ENCODE measurements at places on chromosomes 4 and X. TPM values are rescaled to one million over a fixed set of nuclear protein-coding genes. Genes with fewer than 3 reads are reported as not detected.

DNA sequence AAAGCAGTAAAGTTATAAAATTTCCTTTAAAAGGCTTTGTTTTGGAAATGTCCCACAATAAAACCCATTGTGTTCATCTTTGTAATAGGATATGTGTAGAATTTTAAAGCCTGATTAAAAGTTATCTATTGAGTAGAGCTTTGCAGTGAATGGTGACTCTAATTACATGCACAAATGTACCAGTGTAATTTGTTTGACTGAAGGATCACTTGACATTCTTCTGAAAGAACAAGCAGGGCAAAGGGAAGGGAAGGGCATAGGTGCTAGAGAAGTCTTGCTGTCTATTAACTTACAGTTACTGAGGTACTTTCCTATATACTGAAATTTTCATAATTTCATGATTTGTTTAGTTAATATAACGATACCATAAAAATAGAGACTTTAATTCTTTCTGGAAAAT is 70.8 kb downstream of the STIM2 start:
- DNase-seq = no peak

- DNase-seq = peak; percentile 84
Observed at GRCh38 chr4:38663801-38664705, at the start of gene KLF3. Gene KLF3 (plus strand): TSS chr4:38664199. CDS start chr4:38680626, 16,427 bp downstream.

- no peak for DNase-seq
Observed at GRCh38 chrX:130267956-130268448, 697 bp downstream of the ZNF280C start.

DNA sequence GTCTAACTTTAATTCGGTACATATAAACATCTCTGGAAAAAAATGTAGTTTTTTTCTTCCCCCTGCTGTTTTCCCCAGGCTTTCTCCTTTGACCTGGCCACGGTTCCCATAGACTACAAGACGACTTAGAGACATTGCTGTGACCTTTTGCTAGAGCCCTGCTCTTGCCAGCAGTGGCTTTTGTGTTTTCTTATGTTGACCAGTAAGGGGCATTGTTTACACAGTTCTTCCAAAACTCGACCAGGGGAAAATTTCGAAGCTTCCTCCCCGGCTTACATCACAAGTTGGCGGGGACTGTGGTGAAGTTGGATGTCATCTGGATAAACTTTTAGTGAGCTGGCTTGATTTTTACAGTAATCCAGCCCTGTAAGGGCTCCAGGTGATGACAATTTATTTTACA is 9.3 kb downstream of the CCDC160 start:
- DNase-seq = no peak

DNA sequence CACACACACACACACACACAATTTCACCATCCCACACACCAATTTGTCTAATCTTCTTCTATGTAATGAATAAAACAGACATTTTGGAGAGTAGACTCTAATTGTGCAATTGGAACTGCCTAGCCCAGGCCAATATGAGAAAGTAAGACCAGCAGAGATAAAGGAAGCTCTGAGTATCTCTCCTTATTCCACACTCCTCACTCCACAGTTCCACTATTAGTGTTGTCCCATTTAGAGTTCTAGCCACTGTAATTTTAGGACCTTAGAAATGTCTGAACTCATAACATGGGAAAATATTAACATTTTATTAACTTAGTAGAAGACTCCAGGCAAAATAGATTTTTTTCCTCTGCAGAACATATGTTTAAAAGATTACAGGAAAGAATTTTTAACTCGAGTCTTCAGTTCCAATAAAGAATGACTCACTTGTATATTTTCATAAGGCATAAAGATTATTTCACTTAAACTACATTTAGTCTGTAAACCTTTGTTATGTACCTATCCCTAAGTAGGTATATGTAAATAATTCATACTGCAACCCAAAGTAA is 297.6 kb upstream of the INTU start:
- DNase-seq = no peak

- DNase-seq = no peak
Observed at GRCh38 chr4:25076625-25077398, 46.1 kb upstream of the LGI2 start.

DNA sequence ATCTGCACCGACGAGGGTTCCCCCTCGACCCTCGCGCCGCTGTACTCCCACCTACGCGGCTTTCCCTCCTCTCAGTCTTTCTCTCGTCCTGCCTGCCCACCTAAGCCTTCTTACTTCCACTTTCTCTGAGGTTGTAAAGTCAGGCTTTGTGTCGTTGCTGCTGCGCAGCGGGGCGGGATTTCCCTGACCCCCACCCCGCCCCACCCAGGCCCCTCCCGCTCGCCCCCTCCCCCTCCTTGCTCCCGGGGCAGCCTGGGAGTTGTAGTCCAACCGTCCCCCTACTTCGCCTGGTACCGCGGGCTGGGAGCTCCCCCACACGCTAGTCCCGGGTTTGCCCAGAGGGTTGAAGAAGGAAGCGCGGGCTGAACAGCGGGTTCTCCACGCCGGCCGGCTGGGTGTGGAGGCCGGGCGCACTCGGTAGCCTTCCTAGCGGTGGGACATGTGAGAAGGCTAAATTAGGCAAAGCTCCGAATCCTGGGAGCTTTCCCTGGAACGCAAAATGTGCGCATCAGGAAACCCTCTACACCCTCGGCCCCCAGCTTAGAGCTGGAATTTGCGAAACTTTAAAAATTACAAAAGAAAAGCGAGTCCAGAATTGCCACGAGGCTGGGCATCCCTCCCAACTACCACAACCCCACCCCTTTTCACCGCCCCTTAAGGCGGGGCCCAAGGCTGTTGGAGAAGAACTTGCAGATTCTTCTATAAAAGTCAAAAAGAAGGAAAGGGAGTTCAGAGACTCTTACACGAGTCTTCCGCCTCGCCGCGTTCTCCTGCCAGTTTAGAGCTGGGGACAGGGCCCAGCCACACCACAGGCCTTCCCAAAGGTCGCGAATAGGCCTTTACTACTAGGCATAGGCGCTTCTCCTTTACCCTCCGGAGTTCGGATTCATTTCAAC is at the start of gene ATP11C:
Gene ATP11C (minus strand): TSS at position 153 of the 896 bp plus-strand sequence. CDS start 1,011 bp downstream, outside the sequence.
- peak; percentile 90 for DNase-seq

DNA sequence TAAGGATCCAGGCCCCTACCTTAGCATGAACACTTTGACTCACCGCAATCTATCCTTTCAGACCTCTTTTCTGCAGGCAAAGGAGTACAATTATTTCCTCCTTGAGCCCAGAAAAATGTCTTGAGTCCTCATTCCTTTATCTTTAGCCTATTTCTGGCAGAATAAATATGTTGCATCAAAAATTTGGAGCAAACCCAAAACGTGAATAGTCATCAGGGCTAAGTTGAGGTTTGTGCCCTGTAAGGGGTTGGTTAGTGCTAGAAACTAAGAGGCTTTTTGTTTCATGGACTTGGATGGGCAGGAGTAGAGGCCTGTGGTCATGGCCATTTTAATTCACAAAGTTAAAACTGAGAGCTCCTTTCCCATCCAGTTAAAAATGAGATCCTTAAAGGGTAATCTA is 460.3 kb downstream of the GBA3 start:
- DNase-seq = no peak

DNA sequence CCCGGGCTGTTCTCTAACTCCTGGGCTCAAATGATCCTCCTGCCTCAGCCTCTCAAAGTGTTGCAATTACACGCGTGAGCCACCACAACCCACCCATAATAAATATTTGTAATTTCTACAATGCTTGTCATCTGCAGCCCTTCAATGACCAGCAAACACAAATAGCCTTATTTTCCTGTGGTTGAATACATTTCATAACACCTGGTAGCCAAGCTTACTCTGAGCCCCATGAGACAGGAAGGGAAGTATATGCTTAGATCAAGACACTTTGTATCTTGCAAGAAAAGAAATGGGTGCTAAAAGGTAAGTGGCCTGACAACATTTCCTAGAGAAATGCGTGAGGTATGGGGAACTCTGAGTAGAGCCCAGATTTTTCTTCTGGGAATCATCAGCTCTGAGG is 56.9 kb upstream of the PDGFRA start:
- DNase-seq = no peak

GRCh38 chrX:49761481-49761880 is 65.7 kb upstream of the PAGE1 start:
- DNase-seq = peak; percentile 4

DNA sequence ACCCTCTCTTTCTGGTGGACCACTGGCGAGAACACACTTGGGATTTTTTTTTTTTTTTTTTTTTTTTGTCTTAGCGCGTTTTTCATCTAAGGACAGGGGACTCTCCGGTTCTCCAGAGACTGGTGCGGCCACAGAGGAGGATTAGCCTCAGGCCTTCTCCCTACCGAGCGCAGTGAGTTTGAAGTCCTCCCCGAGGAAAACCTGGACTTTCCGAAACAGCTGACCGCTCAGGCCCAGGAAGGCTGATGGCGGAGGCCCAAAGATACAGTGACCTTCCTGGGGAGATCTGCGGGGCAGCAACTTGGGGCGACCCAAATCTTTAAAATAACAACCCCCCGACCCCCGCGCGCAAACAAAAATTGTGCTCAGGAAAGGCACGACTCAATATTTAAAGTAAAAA is 9.2 kb downstream of the NKX3-2 start:
- DNase-seq = no peak

DNA sequence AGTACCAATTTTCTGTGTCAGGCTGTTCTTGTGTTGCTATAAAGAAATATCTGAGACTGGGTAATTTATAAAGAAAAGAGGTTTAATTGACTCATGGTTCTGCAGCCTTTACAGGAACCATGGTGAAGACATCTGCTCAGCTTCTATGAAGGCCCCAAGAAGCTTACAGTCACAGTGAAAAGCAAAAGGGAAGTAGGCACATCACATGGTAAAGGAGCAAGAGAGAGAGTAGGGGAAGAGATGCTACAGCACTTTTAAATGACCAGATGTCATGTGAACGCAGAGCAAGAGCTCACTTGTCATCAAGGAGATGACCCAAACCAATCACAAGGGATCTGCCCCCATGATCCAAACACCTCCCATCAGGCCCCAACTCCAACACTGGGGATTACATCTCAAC is 174.3 kb downstream of the ATP10D start:
- no peak for DNase-seq

- DNase-seq = no peak
Observed at GRCh38 chr4:76606645-76607265, 171.7 kb downstream of the SHROOM3 start.

DNA sequence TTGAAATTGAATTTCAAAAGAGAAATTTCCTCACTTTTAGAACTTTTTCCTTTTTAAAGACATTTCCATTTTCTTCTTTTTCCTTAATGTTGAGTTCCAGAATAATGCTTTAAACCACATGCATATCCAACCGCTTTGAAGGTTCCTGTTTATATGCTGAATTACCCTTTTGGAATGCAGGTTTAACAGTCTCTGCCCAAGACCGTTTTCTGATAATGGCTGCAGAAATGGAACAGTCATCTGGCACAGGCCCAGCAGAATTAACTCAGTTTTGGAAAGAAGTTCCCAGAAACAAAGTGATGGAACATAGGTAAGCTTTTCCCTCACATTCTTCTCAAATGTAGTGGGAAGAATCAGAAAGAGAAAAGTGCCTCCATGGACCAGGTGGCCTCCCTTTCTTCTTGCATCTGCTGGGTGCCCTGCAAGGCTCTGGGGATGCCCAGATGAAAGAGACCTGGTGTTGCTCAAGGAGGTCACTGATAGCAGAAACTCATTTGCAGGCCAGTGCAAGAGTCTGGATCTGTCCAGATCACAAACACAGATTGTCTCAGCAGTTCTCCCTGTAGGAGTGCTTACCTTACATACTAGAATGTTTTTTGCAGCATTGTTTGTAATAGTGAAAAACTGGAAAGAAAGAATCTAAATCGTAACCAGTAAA is 42.9 kb downstream of the MOSPD2 start:
- DNase-seq = no peak

DNA sequence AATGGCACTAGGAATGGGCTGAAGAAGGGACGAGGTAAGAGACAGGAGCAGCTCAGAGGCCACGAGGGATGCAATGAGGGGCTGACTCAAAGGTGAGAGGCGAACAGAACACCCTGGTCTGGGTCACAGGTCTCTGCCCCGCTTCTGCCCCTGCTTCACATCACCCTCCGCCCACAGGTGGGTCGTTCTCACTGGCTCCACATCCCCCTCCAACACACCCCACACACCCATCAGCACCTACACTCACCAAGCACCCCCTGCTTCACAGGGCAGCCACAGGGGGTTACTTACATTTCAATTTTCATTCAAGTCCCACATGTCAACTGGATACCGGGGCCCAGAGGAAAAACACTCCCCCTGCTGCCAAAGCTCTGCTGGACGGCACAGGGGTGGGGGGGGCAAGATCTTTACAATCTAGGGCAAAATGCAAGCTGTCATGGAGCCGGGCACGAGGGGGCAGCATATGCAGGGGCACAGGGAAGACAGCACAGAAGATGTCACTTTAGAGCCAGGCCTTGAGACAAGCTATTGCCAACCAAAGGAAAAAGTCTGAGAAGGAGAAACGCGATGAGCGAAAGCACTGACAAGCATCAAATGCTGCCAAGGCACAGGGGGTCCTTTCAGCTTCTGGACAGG is 94.0 kb downstream of the AFAP1 start:
- DNase-seq = peak; percentile 51

- DNase-seq = no peak
Observed at GRCh38 chr4:7829652-7830580, 109.7 kb downstream of the AFAP1 start.

GRCh38 chr4:59374416-59374815 is 1825.7 kb upstream of the ADGRL3 start:
- DNase-seq = no peak

DNA sequence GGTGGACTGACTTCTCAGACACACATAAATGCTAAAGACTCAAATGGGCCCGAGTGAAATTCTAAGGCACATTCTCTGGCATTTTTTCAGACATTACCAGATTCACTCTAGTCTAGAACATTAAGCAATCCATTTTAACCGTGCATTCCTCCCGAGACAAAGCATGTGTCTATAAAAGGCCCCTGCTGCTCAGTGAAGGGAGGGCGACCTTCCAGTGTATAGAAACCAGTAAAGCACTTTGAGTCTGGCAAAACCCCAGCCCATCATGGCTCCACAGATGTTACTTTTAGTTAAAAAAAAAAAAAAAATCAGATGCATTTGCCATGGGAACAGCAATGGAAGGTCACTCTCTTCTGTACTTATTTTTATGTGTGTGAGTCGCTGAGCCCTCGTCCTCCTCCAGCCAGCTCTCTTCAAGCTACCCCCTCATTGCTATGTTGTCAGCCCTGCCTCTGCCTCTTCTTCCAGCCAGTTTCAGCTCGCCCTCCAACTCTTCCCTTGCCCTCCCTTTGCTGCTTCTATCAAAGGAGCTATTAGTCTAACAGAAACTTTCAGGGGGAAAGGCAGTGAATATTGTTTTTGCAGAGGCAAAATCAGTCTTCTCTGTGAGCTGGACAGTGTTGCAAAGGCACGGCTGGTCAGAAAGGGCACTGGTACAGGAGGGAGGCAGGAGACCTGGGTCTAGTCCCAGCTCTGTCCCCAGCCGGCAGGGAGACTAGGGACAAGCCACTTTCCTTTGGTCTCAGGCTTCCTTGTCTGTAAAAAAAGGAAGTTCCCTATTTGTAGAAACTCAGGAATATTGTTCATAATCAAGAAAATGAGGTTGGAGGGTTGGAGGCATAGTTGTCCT is 644.2 kb downstream of the ZNF674 start:
- no peak for DNase-seq

MID2 gene
- 7.3 TPM for total RNA-seq

MAPK10 gene
- not detected for total RNA-seq

SYTL5 gene
- total RNA-seq = not detected

DKK2 gene
- total RNA-seq = not detected

USP26 gene
- not detected for total RNA-seq

STARD8 gene
- total RNA-seq = 0.11 TPM

All from activated CD4-positive, alpha-beta T cell treated with anti-CD3 and anti-CD28 coated beads for 36 hours (primary cell).